ENCODE measurements at places on chromosomes 2 and 18. TPM values are rescaled to one million over a fixed set of nuclear protein-coding genes. Genes with fewer than 3 reads are reported as not detected.

The ANKRD30B gene
- total RNA-seq: not detected

The DPP10 gene
- total RNA-seq: not detected

The FSHR gene
- total RNA-seq: not detected

The MOGAT1 gene
- not detected for total RNA-seq

The SLC38A11 gene
- total RNA-seq: not detected

The UGT1A7 gene
- total RNA-seq: not detected

The DQX1 gene
- 0.71 TPM for total RNA-seq

The ALMS1 gene
- total RNA-seq: 35.7 TPM

The LRP2 gene
- total RNA-seq: 0.26 TPM

The DLGAP1 gene
- total RNA-seq: 135 TPM

The PHLPP1 gene
- total RNA-seq: 13.7 TPM

The DSG1 gene
- total RNA-seq: not detected

- no peaks in the 10 kb centered on the region for H3K27me3 ChIP-seq
- H3K4me1 ChIP-seq: no peaks in the 10 kb centered on the region
- no peak overlapping the region for H3K27ac ChIP-seq
- no peak overlapping the region for H3K4me3 ChIP-seq
These were observed 9.2 kb upstream of the HDAC4 start for GRCh38 chr2:239409976-239410375.

GRCh38 chr2:113806217-113806913 lies 49.9 kb upstream of the SLC35F5 start:
- no peaks in the 10 kb centered on the region for H3K27me3 ChIP-seq
- no peak overlapping the region for H3K27ac ChIP-seq
- DNase-seq: no peak

DNA sequence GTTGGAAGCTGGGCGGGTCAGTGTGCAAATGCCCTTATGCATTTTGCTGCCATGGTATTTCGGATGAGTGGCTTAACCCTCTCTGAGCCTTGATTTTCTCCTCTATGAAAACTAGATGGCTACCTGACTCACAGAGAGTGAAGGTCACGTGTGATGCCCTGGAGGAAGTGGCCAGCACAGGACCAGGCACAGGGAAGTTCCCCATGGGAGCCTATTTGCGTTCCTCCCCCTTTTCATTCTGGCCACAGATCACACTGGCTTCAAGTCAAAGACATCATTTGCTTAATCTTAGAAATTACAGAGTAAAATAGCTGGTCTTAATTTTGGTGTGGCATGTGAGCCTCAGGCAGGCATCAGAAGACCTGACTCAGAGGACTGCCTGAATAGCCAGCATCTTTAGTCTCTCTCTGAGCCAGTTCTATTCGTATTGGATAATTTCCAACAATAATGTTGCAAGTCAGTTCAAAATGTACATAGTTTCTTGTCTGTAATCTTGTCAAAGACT lies 57.6 kb upstream of the CD302 start:
- H3K27ac ChIP-seq: no peak overlapping the region
- H3K4me1 ChIP-seq: no peaks in the 10 kb centered on the region
- no peak for DNase-seq
- H3K4me3 ChIP-seq: no peak overlapping the region
- no peaks in the 10 kb centered on the region for H3K36me3 ChIP-seq
- H3K27me3 ChIP-seq: peaks cover 4% of the 10 kb centered on the region

DNA sequence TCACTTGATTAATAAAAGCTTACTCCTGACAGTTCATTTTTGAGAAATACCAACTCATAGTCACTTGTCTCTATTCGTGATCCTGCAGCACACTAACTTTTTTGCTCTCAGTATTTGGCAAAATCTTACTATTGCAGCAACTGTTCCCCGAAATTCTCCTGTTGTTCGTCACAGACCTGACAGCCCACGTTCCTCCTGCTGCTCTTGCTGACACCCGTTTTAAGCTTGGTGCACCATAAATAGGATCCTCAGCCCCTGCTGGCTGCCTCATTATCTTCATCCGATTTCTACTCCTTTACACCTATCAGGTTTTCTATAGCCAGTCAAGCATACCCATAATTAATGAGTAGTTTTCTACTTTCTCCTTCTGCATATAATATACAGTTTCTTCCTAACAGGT lies 368.8 kb downstream of the PLCL1 start:
- no peaks in the 10 kb centered on the region for H3K27me3 ChIP-seq
- H3K4me1 ChIP-seq: no peaks in the 10 kb centered on the region
- no peak overlapping the region for H3K4me3 ChIP-seq

DNA sequence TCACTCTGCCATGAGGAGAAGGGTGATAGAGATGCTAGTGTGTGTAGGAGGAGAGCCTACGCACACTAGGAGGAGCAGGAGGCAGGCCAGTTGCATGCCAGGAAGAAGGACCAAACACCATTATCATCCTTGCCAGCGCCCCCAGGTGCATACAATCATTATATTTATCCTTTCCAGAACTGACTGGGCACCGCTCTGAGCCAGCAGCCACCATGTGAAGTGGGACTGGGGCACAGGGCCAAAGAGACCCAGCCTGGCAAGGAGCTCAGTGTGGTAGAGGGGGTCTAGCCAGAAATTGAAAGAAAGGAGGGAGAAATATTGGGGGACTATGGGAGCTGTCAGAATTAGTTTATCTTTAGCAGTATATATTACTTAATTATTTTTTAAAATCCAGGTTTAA lies 8.3 kb upstream of the GPR148 start:
- H3K4me1 ChIP-seq: no peaks in the 10 kb centered on the region
- H3K4me3 ChIP-seq: no peak overlapping the region
- no peak for DNase-seq
- no peak overlapping the region for H3K27ac ChIP-seq

GRCh38 chr2:62305421-62306176 lies 109.7 kb downstream of the B3GNT2 start:
- no peak overlapping the region for H3K4me3 ChIP-seq
- H3K27me3 ChIP-seq: no peaks in the 10 kb centered on the region
- DNase-seq: no peak

DNA sequence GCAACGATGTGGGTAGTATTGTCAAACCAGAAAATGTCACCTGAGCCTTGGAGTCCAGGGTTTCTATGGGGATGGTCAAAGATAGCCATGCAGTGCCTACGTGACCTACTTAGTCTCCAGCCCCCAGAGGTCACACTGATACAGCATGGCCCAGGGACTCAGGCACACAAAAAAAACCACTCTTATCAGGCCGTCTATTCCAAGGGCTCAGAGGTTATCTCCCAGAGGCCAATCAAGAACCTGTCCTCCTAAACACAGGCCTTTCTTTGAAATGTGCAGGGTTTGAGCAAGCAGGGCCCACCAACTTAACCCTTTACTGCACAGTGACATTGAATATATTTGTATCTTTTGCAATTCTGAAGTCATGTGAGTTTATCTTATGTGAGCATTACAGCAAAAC lies 82.7 kb downstream of the MRO start:
- no peaks in the 10 kb centered on the region for H3K36me3 ChIP-seq
- no peaks in the 10 kb centered on the region for H3K27me3 ChIP-seq
- no peak overlapping the region for H3K4me3 ChIP-seq

- H3K36me3 ChIP-seq: no peaks in the 10 kb centered on the region
- H3K4me1 ChIP-seq: no peaks in the 10 kb centered on the region
- no peak overlapping the region for H3K27ac ChIP-seq
- H3K27me3 ChIP-seq: no peaks in the 10 kb centered on the region
- DNase-seq: peak; percentile 26
These were observed 8.6 kb upstream of the PLEKHM3 start for GRCh38 chr2:208033701-208034502.

DNA sequence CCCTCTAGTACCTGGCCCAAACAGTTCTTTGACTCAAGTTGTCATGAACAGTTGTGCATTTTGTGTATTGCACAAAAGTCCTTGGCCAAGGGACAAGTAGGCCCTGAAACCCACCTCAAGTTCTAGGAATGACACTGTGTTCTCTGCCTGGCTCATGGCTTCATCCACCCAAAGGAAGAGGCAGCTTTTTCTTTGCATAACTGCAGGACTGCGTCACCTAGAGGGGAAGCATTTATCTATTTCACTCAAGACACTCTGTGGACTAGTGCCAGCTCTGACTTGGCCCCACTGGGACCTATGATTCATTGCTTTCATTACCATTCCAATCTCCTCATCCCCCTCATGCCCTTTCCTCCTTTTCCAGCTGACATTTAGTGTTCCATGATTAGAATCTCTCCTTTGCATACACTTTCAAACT lies 119.3 kb upstream of the SIX2 start:
- peak; percentile 86 for DNase-seq
- H3K27me3 ChIP-seq: no peaks in the 10 kb centered on the region
- H3K27ac ChIP-seq: no peak overlapping the region
- no peaks in the 10 kb centered on the region for H3K36me3 ChIP-seq
- no peak overlapping the region for H3K4me3 ChIP-seq

DNA sequence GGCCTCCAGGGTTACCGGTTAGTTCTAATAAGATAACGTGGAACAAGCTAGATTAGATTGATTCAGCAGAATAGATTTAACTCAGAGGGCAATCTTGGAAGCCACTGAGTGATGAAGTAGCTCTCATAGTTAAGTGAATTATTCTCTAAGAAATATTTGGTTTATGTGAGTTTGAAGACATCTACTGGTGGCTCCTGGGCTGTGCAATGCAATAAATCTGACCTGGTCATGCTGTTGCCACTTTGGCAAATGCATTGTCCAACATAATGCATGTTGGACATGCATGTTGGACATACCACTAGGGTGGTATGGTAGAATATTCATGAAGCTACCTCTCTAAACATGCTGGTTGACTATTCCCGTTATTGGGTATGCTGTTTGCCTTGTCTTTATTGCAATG lies 493.7 kb upstream of the VRK2 start:
- no peaks in the 10 kb centered on the region for H3K36me3 ChIP-seq
- no peak overlapping the region for H3K27ac ChIP-seq
- no peak for DNase-seq
- H3K4me1 ChIP-seq: no peaks in the 10 kb centered on the region

- no peaks in the 10 kb centered on the region for H3K4me1 ChIP-seq
- H3K27me3 ChIP-seq: no peaks in the 10 kb centered on the region
- no peaks in the 10 kb centered on the region for H3K36me3 ChIP-seq
- no peak overlapping the region for H3K27ac ChIP-seq
These were observed 95.9 kb upstream of the DLGAP1 start for GRCh38 chr18:4551001-4551360.

- peak overlapping the region; percentile 19 for H3K27ac ChIP-seq
- H3K27me3 ChIP-seq: no peaks in the 10 kb centered on the region
- DNase-seq: peak; percentile 86
- peaks cover 40% of the 10 kb centered on the region for H3K4me1 ChIP-seq
These were observed 1024.2 kb upstream of the ACVR2A start for GRCh38 chr2:146820672-146821071.

GRCh38 chr2:238659231-238659630 lies 188.7 kb upstream of the TWIST2 start:
- no peaks in the 10 kb centered on the region for H3K36me3 ChIP-seq
- peaks cover 13% of the 10 kb centered on the region for H3K27me3 ChIP-seq
- H3K27ac ChIP-seq: no peak overlapping the region
- DNase-seq: no peak

- no peaks in the 10 kb centered on the region for H3K27me3 ChIP-seq
- no peak for DNase-seq
- no peak overlapping the region for H3K27ac ChIP-seq
- H3K4me3 ChIP-seq: no peak overlapping the region
- no peaks in the 10 kb centered on the region for H3K4me1 ChIP-seq
These were observed 36.9 kb downstream of the ADI1 start for GRCh38 chr2:3482363-3482821.

GRCh38 chr2:233853883-233854240 lies 473 bp downstream of the HJURP start:
- peaks cover 14% of the 10 kb centered on the region for H3K4me1 ChIP-seq
- DNase-seq: no peak
- H3K27ac ChIP-seq: peak overlapping the region; percentile 94

DNA sequence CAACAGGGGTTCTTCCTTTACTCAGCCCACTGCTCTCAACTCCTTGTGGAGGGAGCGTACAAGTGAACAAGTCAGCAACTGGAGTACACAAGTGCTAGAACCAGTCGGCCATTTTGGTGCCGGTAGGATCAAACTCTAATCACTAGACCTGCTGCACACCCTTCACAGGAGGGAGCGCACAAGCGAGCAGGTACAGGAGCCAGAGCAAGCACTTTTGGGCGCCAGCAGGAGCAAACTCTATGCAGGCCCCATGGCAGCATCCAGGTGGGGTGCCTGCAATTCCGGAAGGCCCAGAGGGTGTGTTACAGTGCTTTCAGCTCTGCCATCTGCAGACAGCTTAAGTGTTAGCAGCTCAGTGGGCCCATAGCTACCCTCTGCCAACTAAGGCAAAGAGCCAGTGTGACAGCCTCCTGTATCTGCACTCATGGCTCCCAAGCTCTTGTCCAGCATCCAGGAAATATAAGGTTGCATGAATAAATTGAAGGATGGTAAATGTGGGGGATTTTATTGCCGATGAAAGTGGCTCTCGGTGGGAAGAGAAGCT lies 426.1 kb downstream of the DCC start:
- no peak overlapping the region for H3K27ac ChIP-seq
- no peak for DNase-seq
- H3K36me3 ChIP-seq: no peaks in the 10 kb centered on the region
- H3K4me1 ChIP-seq: peaks cover 25% of the 10 kb centered on the region
- H3K27me3 ChIP-seq: no peaks in the 10 kb centered on the region

DNA sequence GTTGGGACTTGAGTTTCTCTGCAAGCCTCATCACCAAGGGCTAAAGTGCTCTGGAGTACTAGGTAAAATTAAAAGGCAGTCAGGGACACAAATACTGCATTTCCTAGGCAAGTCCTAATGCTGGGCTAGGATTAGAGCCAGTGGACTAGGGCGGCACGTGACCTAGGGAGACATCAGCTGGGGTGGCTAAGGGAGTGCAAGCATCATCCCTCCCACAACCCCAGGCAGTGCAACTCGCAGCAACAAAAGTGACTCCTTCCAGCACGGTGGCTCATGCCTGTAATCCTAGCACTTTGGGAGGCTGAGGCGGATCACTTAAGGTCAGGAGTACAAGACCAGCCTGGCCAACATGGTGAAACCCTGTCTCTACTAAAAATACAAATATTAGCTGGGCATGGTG lies 30.7 kb upstream of the UPP2 start:
- no peak overlapping the region for H3K27ac ChIP-seq
- H3K27me3 ChIP-seq: no peaks in the 10 kb centered on the region
- no peaks in the 10 kb centered on the region for H3K4me1 ChIP-seq
- no peak for DNase-seq
- no peak overlapping the region for H3K4me3 ChIP-seq
- no peaks in the 10 kb centered on the region for H3K36me3 ChIP-seq

DNA sequence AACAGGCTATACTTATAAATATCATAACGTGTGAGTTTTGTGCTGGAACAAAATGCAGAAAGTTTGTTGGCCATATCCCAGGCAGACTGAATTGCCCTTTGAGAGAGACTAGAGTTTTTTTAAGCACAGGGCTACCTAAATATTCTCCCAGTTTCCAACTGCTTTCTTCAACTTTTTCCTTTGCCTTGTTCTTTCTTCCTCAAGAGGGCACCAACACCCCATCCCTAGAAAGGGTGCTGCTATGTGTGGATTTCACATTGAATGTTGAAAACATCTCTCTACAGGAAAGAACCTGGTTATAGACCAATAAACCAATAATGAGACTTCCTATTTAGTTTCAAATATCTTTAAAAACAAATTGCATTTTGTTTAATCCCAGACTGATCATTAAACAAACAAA lies 87.9 kb downstream of the ICOS start:
- H3K4me1 ChIP-seq: peaks cover 21% of the 10 kb centered on the region
- H3K36me3 ChIP-seq: no peaks in the 10 kb centered on the region
- no peaks in the 10 kb centered on the region for H3K27me3 ChIP-seq
- peak; percentile 76 for DNase-seq
- H3K27ac ChIP-seq: no peak overlapping the region
